ENCODE measurements at places on chromosomes 1 and 21.

- DNase-seq: no peak
Observed at GRCh38 chr21:27359141-27359540, 392.3 kb upstream of the ADAMTS5 start.

GRCh38 chr1:83515578-83516154 lies 483.3 kb downstream of the TTLL7 start:
- DNase-seq: no peak

- no peak for DNase-seq
Observed at GRCh38 chr1:21693732-21694131, 24.6 kb upstream of the RAP1GAP start.

DNA sequence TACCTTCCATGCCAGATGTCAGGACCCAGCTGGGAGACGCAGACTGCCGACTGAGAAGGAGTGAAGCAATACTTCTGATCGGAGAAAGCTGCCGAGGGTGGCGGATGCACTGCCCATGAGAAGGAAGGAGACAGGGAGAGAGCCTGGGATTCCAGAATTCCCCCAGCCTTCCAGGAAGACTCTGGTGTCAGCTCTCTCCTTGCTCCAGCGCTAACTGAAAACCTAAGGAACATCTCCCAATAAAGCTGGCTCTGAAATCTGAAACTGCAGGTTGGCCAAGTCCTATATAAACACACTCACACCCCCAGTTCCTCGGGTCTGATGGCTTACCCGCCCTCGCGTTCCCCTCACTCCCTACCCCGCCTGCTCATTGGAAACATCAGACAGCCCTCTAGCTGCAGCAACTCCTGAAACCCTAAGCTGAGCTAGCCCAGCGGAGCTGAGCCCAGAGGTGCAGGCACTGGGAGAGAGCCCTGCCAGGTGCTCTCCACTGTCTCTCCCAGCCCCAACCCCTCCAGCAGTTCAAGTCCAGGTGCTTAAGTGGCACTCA lies 52.3 kb downstream of the PLEKHA6 start:
- no peak for DNase-seq

DNA sequence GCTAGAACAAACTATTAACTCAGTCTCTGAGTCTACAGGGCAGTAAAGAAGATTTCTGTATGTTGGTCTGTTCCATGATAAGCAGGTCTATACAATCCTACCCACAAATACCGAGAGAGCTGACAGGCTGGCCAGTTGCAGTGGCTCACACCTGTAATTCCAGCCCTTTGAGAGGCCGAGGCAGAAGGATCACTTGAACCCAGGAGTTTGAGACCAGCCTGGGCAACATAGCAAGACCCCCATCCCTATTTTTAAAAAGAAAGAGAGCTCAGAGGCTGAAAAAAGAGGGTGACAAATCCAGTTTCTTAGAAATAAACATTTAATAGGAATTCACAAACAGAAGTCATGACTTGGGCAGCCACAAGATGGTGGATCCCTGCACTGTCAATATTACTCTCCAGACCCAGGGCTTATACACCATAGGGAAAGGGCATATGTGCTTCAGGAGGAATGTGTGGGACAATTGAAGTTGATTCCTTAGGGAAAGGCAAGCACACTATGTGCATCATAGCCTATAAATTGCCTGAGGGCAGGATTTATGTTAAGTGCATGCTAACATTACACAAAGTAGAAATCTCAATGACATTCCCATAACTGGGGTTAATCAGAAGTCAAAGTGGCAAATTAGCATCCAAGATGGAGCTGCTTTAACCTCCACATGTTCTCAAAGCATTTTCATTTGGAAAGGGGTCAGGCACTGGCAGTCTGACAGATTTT lies 66.8 kb downstream of the SLC16A1 start:
- DNase-seq: no peak

DNA sequence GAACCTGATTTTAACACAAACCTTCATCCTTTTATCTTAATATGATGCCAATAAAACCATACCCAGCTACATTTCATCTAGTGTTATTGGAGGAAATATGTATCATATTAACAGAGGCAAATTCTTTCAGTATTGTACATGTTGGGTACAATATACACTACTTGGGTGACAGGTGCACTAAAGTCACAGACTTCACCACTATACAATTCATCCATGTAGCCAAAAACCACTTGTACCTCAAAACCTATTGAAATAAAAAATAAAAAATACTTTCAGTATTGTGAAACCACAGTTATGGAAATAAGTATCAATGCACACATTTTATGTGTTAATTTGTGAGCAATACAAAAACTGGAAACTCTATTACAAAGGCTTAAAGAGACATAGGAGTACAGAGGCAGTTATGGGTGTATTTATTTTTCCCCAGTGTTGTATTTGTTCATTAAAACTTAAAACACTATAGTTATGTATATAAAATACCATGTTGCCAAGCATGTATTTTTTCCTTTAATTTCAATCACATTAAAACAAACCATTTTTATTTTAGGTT lies 25.1 kb upstream of the GPR88 start:
- no peak for DNase-seq

DNA sequence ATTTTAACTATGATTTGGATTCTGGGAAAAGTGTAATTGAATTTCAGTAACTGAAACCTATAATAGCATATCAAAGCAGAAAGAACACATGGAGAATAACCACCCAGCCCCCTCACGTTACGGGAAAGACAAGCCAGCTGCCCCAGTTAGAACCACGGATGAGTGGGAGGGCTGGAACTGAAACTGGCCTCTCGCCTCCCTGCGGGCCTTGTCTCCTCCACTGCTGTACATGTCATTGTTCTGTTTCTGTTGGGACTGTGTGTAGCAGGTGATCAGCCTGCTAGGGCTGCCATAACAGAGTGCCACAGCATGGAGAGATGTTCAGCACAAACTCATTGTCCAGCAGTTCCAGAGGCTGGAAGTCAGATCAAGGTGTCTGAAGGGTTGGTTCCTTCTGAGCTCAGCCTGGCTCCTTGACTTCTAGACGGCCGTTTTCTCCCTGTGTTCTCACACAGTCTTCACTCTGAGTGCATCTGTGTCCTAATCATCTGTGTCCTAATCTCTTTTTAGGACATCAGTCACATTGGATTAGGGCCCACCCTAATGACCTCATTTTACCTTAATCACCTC lies 52.4 kb downstream of the MAP3K21 start:
- no peak for DNase-seq

- DNase-seq: no peak
Observed at GRCh38 chr1:80155371-80155770, 1148.8 kb upstream of the ADGRL4 start.

GRCh38 chr1:26833432-26834405 lies 7.2 kb downstream of the ZDHHC18 start:
- DNase-seq: peak; percentile 77

- no peak for DNase-seq
Observed at GRCh38 chr1:197469620-197470210, 201.7 kb downstream of the CRB1 start.

DNA sequence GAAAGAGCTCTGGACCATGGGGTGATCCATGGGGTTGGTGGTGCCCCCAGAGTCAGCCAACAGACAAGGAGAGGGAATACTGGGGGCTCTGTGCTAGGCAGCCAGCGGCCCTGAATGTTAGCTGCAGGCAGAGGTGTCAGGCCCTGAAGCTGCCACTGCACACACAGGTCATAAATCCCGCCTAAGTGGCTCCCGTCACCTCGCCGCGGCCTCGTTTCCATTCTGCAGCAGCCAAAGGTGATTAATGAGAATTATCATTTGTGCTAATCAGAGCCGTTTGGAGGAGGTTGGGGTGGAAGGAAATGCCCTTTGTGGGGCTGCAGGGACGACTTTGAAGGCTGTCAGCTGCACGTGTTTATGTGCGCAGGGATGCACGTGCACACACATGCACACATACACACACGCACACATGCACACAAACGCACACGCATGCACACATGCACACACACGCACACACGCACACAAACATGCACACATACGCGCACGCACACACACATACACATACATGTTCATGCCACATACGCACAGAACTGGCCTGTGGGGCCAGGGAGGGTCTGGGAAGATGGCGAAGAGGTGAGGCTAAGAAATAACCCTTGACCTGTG lies 88.8 kb upstream of the ARHGEF16 start:
- DNase-seq: no peak

GRCh38 chr1:153231785-153232184 lies 14.4 kb downstream of the PRR9 start:
- no peak for DNase-seq

DNA sequence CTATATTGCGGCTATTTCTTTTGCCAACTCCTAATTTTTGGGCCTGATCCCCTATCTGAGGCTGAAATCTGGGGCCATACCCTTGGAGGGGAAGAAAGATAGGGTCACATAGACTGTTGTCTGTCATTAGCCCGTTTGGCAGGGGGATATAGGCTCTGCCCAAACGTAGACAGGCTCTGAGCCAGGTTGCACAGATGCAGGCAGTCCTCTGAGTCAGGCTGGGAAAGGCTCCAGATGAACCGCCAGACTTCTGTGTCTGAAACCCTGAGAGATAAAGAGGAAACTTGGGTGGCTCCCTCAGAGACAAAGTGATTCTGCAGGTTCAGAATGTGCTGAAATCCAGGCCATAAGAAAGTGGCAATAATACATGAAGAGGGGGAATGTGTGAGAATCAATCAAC lies 4.0 kb upstream of the CAP1 start:
- no peak for DNase-seq

DNA sequence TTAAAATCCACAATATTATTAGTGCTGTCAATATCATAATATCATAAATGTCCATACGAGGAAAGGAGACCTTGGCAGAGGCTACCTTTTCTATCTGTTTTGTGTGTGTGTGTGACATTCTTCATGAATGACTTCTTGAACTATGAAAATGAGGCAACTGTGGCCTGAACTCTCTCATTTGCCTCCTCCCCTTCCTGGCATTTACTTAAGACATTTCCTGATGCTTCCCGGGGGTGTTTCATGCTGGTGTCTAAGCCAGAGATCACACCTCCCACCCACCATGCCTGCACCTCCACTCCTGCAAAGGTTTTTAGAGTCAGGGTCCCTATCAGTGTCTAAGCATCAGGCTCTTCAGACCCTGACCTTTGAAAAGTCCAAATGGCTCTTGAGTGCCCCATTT lies 420.9 kb downstream of the KIF26B start:
- no peak for DNase-seq

GRCh38 chr1:230781594-230781993 lies 34.4 kb downstream of the CAPN9 start:
- no peak for DNase-seq

- DNase-seq: no peak
Observed at GRCh38 chr1:93129507-93130099, 50.5 kb downstream of the MTF2 start.
